Left colon (tissue), 2 donors: ENCODE measurements at places on chromosomes 1 and 21. TPM values are rescaled to one million over a fixed set of nuclear protein-coding genes. Genes with fewer than 3 reads are reported as not detected.

ERI3 gene
- 30.3 TPM for total RNA-seq

MRPL24 gene
- total RNA-seq = 60.2 TPM

- no peak for DNase-seq
These were observed 35.4 kb downstream of the TBCE start for GRCh38 chr1:235402457-235403200.

DNA sequence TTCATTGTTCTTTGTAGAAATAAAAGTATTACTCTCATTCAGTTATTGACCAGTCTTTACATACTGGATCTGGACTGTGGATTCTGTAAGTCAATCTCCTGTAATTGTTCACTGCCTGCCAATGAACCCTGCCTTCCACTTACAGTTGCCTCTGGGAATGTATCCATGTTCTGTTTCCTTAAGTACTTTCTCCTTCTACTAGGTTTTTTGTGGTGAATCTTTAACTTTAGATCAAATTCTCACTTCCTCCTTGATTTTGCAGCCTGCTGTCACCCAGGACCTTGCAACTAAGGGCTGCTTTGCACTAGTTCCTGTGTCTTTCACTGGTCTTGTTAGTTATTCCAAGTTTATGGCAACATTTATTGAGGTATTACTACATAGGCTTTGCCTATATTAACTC is 28.2 kb upstream of the ANKRD13C start:
- DNase-seq = no peak

GRCh38 chr1:168947041-168947440 is 159.4 kb upstream of the ATP1B1 start:
- no peak for DNase-seq
